ENCODE measurements at places on chromosomes 3 and 15. TPM values are rescaled to one million over a fixed set of nuclear protein-coding genes. Genes with fewer than 3 reads are reported as not detected.

DNA sequence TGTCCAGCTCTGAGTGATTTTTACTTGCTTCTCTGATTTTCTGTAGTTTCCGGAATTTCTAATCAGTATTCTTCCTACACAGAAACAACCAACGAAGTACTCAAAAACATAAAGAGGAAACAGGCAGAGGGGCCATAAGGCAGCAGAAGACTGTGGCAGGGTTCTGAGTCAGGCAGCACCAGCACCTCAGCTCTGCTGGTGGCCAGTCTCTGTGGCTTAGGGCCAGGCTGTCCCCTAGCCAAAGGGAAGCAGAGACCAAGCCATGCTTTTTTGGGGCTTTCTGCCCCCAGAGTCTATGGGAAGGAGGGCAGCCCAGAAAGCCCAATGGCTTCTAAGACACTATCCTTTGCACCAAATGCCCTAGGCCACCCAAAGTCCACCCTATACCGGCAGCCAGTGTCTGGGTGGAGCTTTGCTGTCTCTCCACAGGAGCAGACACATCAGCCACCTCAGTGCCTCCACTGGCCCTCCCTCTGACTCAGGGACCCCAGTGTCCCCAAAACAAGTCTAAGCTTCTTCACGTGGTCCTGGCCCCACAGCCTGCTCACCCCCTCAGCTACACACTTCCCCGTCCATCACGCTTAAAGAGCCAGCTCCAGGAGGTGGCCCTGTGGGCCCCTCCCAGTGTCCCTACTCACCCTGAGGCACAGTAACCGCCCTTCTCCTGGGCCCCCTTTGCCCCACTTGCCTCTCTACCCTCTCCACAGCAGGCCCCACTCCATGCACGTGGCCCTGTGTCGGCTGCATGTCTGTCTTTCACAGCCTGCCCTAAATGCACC lies 46.2 kb downstream of the CCDC12 start:
- peak overlapping the region; percentile 78 for H3K27ac ChIP-seq
- H3K4me1 ChIP-seq: peaks cover 96% of the 10 kb centered on the region
- peak; percentile 51 for DNase-seq
- peaks cover under 1% of the 10 kb centered on the region for H3K36me3 ChIP-seq
- H3K4me3 ChIP-seq: no peak overlapping the region
- H3K27me3 ChIP-seq: no peaks in the 10 kb centered on the region

DNA sequence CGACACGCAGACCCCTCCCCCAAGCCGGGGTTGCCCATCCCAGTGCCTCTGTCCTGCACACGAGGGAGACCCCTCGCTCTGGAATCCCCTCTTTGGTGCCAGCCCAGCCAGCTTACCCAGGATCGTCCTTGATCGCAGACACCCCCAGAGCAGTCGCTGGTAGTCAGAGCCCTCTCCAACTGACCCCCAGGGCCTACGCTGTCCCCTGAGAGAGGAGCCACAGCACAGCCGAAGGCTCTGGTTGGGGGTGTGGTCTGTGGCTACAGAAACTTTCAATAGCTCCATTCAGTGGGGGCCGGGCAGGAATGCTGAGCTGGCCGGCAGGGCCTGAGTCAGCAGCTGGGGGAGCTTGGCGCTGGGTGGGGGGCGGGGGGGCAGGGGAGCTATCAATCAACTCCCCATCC lies at the start of gene LCTL:
Gene LCTL, minus strand, starts transcription at position 258 of the 404 bp plus-strand sequence. CDS start 633 bp downstream, outside the sequence.
- H3K4me1 ChIP-seq: peaks cover 3% of the 10 kb centered on the region
- no peaks in the 10 kb centered on the region for H3K27me3 ChIP-seq
- H3K36me3 ChIP-seq: no peaks in the 10 kb centered on the region
- H3K27ac ChIP-seq: no peak within 1 kb of the TSS
- no peak within 1 kb of the TSS for H3K4me3 ChIP-seq

DNA sequence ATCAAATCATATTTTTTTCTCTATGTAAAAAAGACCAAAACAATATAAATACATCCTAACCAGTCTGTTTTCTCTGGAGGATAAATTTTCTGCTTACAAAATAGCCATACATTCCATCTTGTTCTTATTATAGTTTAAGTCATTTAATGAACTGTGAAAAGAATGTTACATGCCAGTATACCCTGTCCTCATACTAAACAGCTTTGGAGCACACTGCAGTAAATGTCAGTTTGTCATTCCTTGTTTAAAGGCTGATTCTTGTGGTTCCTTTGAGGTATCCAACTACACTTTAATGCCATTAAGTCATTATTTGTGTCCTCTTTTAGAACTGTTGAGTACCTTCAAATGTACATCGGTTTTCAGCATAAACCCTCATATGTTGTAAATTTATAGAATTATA lies 52.7 kb upstream of the DCBLD2 start:
- H3K27me3 ChIP-seq: no peaks in the 10 kb centered on the region
- DNase-seq: no peak
- no peaks in the 10 kb centered on the region for H3K4me1 ChIP-seq

DNA sequence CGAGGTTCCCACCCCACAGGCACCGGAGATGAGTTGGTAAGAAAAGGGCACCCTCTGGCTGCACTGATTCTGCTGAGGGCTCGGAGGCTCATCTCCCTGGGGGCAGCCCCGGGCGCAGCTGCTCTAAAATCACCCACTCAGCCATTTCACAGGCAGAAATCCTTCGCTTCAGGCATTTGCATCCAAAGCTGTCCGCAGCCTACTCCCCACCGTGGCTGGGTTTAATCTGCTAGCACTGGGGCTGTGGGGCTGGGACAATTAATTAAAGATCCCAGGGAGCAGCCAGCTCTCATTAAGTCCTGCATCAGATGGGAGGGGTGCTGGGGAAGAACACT lies 104.3 kb upstream of the PRR20G start:
- H3K4me3 ChIP-seq: no peak overlapping the region
- H3K27ac ChIP-seq: no peak overlapping the region
- H3K27me3 ChIP-seq: peaks cover 11% of the 10 kb centered on the region
- H3K4me1 ChIP-seq: no peaks in the 10 kb centered on the region

GRCh38 chr3:43253294-43253693 lies 33.0 kb upstream of the SNRK start:
- H3K27ac ChIP-seq: no peak overlapping the region
- H3K4me3 ChIP-seq: no peak overlapping the region
- H3K4me1 ChIP-seq: no peaks in the 10 kb centered on the region
- no peaks in the 10 kb centered on the region for H3K36me3 ChIP-seq

- H3K36me3 ChIP-seq: no peaks in the 10 kb centered on the region
- no peaks in the 10 kb centered on the region for H3K27me3 ChIP-seq
- H3K27ac ChIP-seq: no peak overlapping the region
- peak; percentile 34 for DNase-seq
Observed at GRCh38 chr3:23859012-23859743, 53.4 kb downstream of the UBE2E1 start.

- no peaks in the 10 kb centered on the region for H3K27me3 ChIP-seq
- no peaks in the 10 kb centered on the region for H3K36me3 ChIP-seq
- H3K4me3 ChIP-seq: no peak overlapping the region
- H3K4me1 ChIP-seq: no peaks in the 10 kb centered on the region
- H3K27ac ChIP-seq: no peak overlapping the region
Observed at GRCh38 chr3:162626172-162626571, 1129.6 kb downstream of the OTOL1 start.

DNA sequence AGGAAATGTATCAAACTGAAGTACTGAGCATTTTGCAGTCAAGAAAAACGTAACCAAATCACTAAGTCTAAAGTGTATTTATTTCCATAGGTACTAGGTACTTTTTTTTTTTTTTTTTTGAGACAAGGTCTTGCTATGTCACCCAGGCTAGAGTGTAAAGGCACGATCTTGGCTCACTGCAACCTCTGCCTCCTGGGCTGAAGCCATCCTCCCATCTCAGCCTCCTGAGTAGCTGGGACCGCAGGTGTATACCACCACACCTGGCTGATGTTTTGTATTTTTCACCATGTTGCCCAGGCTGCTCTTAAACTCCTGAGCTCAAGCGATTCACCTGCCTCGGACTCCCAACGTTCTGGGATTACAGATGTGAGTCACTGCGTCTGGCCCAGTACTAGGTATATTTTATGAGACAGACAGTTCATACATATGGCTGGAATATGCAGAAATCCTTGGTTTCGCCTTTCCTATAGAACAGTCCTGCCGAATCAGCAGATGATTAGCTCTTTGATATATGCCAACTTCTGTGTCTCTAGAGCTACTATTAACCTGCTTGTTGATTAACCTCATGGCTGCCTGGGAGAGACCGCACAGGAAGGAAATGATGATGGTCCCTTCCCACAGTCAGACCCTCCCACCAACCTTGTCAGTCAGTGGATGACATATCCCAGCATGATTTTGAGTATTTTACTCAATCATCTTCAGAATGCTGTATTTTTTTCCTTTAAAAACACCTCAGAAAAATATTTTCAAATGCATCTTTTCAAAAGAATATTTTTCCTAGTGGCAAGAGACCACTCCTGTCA lies 32.3 kb downstream of the TMOD3 start:
- H3K27ac ChIP-seq: no peak overlapping the region
- no peaks in the 10 kb centered on the region for H3K27me3 ChIP-seq
- no peak for DNase-seq
- peaks cover 13% of the 10 kb centered on the region for H3K36me3 ChIP-seq

GRCh38 chr3:100915706-100916495 lies 77.3 kb downstream of the ABI3BP start:
- no peak for DNase-seq
- H3K4me1 ChIP-seq: no peaks in the 10 kb centered on the region
- no peak overlapping the region for H3K4me3 ChIP-seq
- no peaks in the 10 kb centered on the region for H3K27me3 ChIP-seq

- peaks cover 3% of the 10 kb centered on the region for H3K27me3 ChIP-seq
- no peaks in the 10 kb centered on the region for H3K4me1 ChIP-seq
- DNase-seq: no peak
Observed at GRCh38 chr3:120864541-120864940, 43.5 kb upstream of the STXBP5L start.

DNA sequence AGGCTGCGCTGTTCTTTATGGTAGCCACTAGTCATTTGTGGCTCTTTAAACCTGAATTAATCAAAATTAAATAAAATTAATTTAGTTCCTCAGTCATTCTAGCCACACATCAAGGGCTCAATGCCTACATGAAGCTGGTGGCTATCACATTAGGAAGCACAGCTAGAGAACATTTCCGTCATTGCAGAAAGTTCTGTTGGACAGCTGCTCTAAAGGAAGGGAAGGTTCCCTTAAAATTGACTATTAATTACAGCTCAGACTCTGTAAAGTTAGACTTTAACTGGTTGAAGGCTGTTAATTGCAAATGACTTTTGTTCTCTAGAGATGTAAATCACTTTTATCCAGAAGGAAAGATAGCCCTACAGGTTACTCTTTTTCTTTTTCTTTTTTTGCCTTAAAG lies 202.7 kb upstream of the ADAMTS9 start:
- H3K27ac ChIP-seq: peak overlapping the region; percentile 62
- H3K4me1 ChIP-seq: peaks cover 35% of the 10 kb centered on the region
- no peaks in the 10 kb centered on the region for H3K27me3 ChIP-seq
- no peak for DNase-seq
- no peak overlapping the region for H3K4me3 ChIP-seq

GRCh38 chr15:79314811-79315210 lies 3.9 kb downstream of the TMED3 start:
- H3K27me3 ChIP-seq: no peaks in the 10 kb centered on the region
- H3K27ac ChIP-seq: no peak overlapping the region
- H3K4me1 ChIP-seq: peaks cover 7% of the 10 kb centered on the region

- no peaks in the 10 kb centered on the region for H3K27me3 ChIP-seq
- H3K4me1 ChIP-seq: no peaks in the 10 kb centered on the region
- peak; percentile 60 for DNase-seq
Observed at GRCh38 chr3:66372681-66373350, 128.0 kb downstream of the LRIG1 start.

GRCh38 chr3:47296562-47297302 lies 14.0 kb downstream of the KLHL18 start:
- H3K27ac ChIP-seq: no peak overlapping the region
- peaks cover 27% of the 10 kb centered on the region for H3K4me1 ChIP-seq
- no peak overlapping the region for H3K4me3 ChIP-seq
- no peaks in the 10 kb centered on the region for H3K36me3 ChIP-seq
- no peak for DNase-seq

DNA sequence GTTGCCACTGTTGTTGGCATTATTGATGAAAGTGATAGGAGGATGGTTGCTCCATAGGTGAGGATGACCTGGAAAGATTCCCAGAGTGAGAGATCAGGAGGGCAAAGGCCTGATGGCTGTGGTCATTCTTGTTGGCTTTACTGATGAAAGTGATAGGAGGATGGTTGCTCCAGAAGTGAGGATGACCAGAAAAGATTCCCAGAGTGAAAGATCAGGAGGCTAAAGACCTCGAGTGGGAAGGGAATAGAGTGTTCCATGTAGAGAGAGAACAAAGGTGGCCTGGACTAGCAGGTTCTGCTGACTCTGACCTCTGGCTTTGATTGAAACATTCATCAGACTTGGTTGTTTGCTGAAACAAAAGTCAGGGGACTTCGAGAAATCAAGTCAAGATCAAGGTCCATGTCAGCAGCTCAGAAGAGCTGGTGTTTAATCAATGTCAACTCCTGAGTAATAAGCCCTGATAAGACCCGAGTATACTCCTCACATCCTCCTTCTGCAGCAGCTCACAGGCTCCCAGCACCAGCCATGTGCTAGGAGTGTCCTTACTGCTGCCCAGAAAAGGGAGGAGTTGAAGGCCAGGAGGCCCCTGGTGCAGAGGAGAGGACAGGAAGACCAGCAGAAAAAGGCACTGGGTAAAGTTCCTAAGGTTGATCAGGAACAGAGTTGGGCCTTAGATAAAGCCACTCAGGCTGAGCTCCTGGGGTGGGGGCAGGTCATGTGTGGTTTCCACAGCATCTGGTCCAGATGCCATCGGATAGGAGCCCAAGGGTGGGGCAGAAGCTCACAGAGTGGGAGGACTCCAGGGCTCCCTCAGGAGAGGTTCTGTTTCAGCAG lies 19.9 kb downstream of the CYP8B1 start:
- no peaks in the 10 kb centered on the region for H3K36me3 ChIP-seq
- H3K4me3 ChIP-seq: no peak overlapping the region
- H3K27me3 ChIP-seq: no peaks in the 10 kb centered on the region
- H3K4me1 ChIP-seq: peaks cover 8% of the 10 kb centered on the region
- DNase-seq: no peak
- H3K27ac ChIP-seq: no peak overlapping the region

GRCh38 chr3:46406443-46406787 lies 451 bp downstream of the CCR5AS start:
- peak; percentile 58 for DNase-seq
- H3K36me3 ChIP-seq: no peaks in the 10 kb centered on the region
- H3K27me3 ChIP-seq: no peaks in the 10 kb centered on the region
- H3K4me1 ChIP-seq: no peaks in the 10 kb centered on the region

GRCh38 chr15:61083788-61084134 lies 145.3 kb downstream of the RORA start:
- no peak overlapping the region for H3K27ac ChIP-seq
- H3K4me1 ChIP-seq: no peaks in the 10 kb centered on the region
- H3K4me3 ChIP-seq: no peak overlapping the region
- no peaks in the 10 kb centered on the region for H3K36me3 ChIP-seq

THSD4 gene
- total RNA-seq: 53.2 TPM

TRH gene
- total RNA-seq: not detected

CELSR3 gene
- total RNA-seq: 3.8 TPM

GOLGA8S gene
- 0.34 TPM for total RNA-seq
